Stimulated activated CD8-positive, alpha-beta memory T cell treated with anti-CD3 and anti-CD28 coated beads, Interleukin-4, amount 100 ng/mL, for 24 hours (primary cell): ENCODE measurements at places on chromosomes 3 and 15.

DNA sequence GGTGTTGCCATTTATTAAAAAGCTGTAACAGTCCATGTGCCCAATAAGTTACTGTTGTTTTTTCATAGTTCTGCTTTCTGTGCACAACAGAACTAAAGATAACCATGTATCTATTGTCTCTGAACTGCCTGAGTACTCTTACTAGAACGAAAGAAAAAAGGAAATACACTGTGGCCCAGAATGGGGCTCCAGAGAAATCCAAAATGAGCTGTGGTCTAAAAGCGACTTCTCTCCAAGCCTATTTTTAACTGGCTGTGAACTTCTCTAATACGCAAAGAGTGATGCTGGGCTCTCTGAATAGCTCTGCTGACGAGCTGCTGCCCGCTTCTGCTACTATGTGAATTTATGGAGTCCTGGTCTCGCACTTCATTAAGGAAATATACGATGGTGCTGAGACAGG lies 56.2 kb upstream of the LPP start:
- DNase-seq: no peak

GRCh38 chr3:195872800-195873199 lies 35.6 kb downstream of the TNK2 start:
- no peak for DNase-seq

GRCh38 chr3:165796701-165797100 lies 40.5 kb downstream of the BCHE start:
- DNase-seq: no peak

DNA sequence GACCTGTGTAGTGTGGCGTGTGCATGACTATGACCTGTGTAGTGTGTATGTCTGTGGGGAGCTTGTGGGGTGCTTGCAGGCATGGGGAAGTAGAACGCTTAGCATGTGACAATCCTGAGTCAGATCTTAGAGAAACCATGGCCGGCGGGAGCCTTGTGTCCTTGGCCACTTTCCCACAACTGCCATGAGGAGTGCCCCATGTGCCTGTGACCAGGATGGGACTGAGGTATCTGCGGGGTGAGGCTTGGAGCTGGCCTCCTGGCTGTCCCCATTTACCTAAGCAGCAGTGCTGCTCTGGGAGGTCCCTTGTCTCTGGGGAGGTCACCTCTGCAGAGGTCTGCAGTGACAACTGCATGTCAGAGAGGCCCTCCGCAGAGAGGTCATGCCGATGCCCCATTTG lies 23.6 kb downstream of the TRPM1 start:
- no peak for DNase-seq

- no peak for DNase-seq
Measured at GRCh38 chr3:134449277-134449676, 36.5 kb downstream of the ANAPC13 start.

DNA sequence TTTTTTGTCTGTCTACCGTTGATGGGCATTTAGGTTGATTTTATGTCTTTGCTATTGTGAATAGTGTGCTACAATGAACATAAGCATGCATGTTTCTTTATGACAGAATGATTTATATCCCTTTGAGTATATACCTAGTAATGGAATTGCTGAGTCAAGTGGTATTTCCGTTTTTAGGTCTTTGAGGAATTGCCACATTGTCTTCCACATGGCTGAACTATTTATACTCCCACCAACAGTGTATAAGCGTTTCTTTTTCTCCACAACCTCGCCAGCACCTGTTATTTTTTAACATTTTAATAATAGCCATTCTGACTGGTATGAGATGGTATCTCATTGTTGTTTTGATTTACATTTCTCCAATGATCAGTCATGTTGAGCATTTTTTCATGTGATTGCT lies 89.6 kb upstream of the GALNT15 start:
- no peak for DNase-seq
